ENCODE measurements at places on chromosomes 6 and 20.

GRCh38 chr6:106488494-106489370 lies 128.2 kb downstream of the CRYBG1 start:
- no peak for DNase-seq

DNA sequence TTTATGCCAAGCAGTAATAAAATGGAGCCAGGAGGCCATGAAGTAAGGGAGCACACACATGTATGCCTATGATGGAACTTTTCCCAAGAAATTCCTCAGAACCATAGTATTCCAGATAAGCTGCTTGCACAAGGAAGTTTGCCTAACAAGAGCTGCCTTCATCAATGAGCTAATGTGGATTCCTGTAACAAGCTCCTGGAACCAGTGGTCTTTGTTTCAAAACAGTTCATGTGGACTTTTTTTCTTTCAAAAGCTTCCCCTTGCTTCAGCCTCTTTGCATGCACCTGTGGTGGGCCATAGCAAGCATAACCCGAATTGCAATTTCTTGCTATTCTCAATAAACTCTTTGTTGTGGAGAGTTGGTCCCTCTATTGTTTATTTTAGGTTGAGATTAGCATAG lies 359.6 kb downstream of the UTRN start:
- no peak for DNase-seq

DNA sequence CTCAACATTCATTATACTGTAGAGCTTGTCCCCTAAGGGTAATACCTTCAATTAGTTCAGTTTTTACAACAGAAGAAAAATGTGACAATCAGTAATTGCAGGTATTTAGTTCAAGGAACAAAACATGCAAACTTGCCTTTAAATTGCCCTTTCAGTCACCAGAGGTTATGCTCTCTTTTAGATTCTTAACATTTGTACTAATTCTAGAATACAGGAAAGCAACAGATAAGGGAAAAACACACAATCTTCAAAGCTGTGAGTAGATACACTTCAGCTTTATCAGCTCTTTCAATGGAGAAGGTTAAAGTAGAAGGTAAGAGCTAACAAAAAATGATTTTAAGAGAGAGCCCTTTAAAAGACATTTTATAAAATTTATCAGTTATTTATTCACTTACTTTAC lies 173.1 kb downstream of the HS3ST5 start:
- no peak for DNase-seq

GRCh38 chr6:31729515-31729978 lies 448 bp upstream of the DDAH2 start:
- peak; percentile 76 for DNase-seq

DNA sequence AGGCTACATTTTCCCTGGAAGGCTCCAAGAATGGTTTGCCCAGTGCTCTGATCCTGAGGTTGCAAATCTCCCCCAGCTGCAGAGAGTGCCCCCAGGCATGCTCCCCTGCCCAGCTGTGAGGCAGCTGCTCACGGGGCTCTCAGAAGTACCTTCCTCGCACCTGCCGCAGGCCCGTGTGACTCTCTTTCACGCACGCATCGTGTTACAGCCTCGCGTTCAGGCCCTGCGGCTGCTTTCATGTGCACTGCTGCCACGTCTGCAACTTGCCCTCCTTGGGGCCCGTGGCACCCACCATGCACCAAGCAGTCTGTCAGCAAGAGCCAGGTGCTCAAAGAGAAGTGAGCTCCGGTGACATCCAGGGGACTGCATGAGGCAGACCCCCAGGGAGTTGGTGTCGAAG lies 28.6 kb upstream of the SPO11 start:
- no peak for DNase-seq

Data from activated CD4-positive, CD25-positive, alpha-beta regulatory T cell treated with anti-CD3 and anti-CD28 coated beads, Interleukin-2, amount 50 U/mL, for 72 hours (primary cell).